Aorta (tissue), 5 donors: ENCODE measurements at places on chromosomes 16 and 17.

- no peak for DNase-seq
Observed at GRCh38 chr17:47969930-47970724, 786 bp upstream of the CDK5RAP3 start.

GRCh38 chr16:2829501-2830354 lies at the start of gene ZG16B:
Gene ZG16B, plus strand, starts transcription at chr16:2830303. Its CDS starts 139 bp downstream, at chr16:2830442.
- DNase-seq: peak; percentile 61

- no peak for DNase-seq
Observed at GRCh38 chr16:19297454-19297853, 11.9 kb downstream of the CLEC19A start.

- DNase-seq: no peak
Observed at GRCh38 chr16:21590287-21590686, 9.1 kb upstream of the METTL9 start.

DNA sequence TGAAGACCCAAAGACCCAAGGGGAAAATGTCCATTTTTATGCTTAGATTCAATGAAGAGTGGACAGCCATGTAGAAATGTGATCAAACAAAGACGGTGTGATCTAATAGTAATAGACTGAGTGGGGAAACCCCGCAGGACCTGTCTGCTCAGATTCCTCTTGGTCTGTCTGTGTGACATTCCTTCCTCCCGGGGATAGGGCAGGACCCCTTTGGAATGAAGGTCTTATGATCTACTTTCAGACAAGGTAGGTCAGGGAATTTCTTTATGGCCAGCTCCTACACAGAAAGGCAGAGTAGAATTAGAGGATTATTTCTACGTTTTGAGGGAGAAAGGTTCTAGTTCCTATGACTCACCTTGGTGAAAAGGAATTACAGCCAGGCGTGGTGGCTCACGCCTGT lies 267.6 kb downstream of the STX8 start:
- no peak for DNase-seq

DNA sequence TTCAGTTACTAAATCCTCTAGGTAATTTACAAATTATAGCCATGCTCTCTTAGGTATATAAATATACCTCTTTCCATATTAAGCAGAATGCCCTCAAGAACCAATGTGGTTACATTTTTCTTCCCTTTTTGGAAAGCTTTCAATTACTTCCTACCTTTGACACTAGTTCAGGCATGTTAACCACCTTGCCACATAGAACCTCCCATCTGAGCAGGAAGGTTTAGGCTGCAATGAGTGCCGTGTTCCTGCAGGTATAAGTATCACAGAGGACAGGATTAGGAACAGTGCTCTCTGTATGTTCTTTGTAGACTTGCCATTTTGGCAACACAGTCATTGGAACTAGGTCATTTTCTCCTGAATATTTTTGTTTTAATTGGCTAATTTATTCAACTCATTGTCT lies 20.1 kb downstream of the KRT25 start:
- DNase-seq: no peak

GRCh38 chr17:79930877-79931816 lies 91.9 kb upstream of the CBX4 start:
- no peak for DNase-seq

GRCh38 chr16:1674751-1675664 lies 3.1 kb upstream of the JPT2 start:
- DNase-seq: no peak

GRCh38 chr17:11638700-11639265 lies 40.5 kb downstream of the DNAH9 start:
- no peak for DNase-seq

DNA sequence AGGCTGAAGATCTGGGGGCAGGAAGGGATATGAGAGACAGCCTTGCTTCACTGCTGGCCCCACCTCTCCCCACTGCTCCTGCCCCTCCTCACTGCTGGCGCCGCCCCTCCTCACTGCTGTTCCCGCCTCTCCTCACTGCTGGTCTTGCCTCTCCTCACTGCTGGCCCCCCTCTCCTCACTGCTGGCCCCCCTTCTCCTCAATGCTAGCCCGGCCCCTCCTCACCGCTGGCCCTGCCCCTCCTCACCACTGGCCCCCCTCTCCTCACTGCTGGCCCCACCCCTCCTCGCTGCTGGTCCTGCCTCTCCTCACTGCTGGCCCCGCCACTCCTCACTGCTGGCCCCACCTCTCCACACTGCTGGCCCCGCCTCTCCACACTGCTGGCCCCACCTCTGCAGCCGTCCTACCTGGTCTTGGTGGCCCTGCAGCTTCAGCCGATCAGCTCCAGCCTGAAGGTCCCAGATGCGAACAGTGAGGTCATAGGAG lies 9.5 kb upstream of the PAM16 start:
- DNase-seq: no peak

GRCh38 chr16:31016018-31016417 lies 5.6 kb upstream of the STX1B start:
- DNase-seq: no peak

- peak; percentile 64 for DNase-seq
Observed at GRCh38 chr17:36072431-36073121, 8.5 kb downstream of the CCL18 start.

- peak; percentile 51 for DNase-seq
Observed at GRCh38 chr16:86025706-86026105, 126.7 kb downstream of the IRF8 start.

DNA sequence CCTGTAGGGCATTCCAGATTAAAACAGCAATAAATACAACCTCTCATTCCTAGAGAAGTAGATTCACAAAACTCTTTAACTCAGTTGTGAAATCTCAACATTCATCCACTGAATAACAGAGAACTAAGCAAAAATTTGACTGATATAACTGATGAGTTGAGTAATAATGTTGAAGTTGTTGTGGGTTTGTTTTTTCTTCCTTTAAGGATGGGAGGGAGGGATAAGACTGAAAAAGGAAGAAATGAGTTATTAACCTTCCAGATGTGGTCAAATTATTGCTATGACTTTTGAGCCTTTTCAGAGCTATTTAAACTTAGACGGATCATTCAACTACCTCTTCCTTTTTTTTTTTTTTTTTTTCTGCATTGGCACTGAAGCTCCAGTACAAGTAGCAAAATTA lies 38.6 kb downstream of the SKAP1 start:
- DNase-seq: no peak

DNA sequence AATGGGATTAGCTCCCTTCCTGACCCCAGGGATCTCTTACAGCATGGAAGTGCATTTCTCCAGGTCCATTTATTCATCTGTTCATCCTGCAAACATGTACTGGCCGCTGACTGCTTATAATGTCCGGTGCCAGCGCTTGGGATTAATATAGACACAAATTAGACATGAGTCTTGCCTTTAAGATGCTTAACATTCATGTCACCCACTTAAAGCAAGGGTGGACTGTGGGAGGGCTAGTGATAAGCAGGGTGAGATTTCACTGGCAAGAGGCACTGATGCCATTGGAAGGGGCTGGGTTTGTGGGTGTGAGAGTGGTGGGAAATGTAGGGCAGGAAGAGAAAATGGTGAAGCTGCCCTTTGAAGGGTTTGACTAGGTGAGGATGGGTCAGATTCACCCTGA lies 92.2 kb upstream of the MPHOSPH6 start:
- DNase-seq: no peak

DNA sequence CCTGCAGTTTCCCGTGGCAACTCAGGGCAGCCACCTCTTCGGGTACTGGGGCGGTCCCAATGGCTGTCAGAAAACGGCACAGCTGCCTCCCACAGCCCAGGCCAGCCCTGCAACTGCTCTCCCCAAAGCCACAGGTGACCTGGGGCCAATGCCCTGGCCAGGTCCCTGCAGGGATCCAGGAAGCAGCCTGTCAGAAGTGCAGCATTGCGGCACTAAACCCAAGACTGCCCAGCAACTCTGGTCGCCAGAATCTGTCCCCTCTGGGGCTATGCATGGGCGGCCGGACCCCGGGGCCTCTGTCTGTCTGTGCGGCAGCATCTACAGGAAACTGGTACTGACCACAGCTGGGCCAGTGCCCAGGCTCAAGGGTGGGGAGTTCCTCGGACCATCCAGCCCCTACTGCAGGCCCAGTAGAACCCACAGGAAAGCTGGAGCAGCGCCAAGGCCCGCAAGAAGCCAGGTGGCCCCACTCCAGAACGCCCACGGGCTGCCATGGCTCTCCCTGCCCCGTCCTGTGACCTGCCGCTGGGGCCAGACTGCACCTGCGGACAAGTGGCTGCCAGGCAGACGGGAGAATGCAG lies 5.5 kb downstream of the CYBC1 start:
- peak; percentile 61 for DNase-seq

- no peak for DNase-seq
Observed at GRCh38 chr17:56909742-56910508, 3.9 kb downstream of the TRIM25 start.

GRCh38 chr17:40884708-40885512 lies at the start of gene KRT20:
Gene KRT20, minus strand, starts transcription at chr17:40885242. Its CDS starts 57 bp downstream, at chr17:40885185.
- DNase-seq: no peak

- no peak for DNase-seq
Observed at GRCh38 chr17:35142467-35142796, 329 bp upstream of the NLE1 start.

GRCh38 chr17:71726341-71726740 lies 394.5 kb upstream of the SOX9 start:
- DNase-seq: no peak

- DNase-seq: no peak
Observed at GRCh38 chr17:55409030-55409800, 12.4 kb downstream of the MMD start.

- DNase-seq: no peak
Observed at GRCh38 chr16:23640615-23640930, 537 bp downstream of the PALB2 start.

DNA sequence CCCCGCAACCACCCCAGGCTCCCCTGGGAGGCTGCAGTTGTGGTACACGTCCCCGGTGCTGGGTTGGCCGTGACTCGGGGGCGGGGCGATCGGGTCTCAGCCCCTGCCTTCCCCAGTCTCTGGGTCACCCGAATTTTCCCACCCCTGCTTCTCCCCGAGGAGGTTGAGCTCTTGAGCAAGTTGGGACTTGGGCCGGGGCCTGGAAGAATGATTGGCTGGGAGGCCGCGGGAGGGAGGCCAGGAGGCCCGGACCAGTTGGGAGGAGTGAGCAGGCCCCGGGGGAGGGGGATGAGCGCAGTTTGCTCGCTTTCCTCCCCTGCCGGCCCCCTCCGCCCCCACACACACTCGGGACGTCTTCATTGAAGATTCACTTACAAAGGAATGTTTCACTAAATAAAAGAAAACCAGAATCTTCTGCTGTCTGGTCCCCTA lies 4.5 kb upstream of the HEXIM1 start:
- peak; percentile 97 for DNase-seq

DNA sequence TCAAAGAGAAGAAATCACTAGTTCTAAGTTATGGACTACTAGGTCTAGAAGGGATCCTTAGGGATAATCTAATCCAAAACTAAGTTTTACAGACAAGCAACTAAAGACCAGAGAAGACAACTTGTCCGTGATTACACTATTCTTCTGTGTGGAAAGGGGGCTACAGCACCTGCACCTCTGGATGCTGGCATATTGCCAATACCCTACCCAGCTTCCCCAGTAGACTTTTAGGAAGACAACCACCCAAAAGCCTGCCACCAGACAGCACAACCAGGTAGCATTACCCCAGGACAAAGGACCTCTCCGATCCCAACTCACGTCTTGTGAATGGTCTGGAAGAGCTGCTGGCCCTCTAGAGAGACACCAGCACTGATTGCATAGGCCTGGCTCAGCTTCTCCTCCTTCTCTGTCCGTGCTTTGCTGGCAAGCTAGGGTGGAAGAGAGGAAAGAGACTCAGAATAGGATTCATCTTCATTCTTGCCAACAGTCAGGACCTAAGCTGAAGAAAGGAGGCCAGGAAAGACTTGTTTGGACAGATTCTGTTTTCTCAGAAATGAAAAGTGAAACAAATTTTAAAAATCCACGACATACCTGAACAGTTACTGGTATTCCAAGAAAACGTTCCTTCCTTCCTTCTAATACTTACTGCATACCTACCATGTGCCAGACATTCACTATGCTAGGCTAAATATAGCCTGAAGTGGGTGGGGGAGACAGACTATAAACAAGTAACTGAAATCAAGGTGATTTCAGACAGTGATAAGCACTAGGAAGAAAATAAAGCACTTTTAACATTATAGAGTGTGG lies 25.3 kb upstream of the TMEM101 start:
- no peak for DNase-seq

- no peak for DNase-seq
Observed at GRCh38 chr17:35743626-35744328, 9.3 kb downstream of the GAS2L2 start.

GRCh38 chr16:2881783-2882649 lies 999 bp upstream of the FLYWCH2 start:
- peak; percentile 71 for DNase-seq

DNA sequence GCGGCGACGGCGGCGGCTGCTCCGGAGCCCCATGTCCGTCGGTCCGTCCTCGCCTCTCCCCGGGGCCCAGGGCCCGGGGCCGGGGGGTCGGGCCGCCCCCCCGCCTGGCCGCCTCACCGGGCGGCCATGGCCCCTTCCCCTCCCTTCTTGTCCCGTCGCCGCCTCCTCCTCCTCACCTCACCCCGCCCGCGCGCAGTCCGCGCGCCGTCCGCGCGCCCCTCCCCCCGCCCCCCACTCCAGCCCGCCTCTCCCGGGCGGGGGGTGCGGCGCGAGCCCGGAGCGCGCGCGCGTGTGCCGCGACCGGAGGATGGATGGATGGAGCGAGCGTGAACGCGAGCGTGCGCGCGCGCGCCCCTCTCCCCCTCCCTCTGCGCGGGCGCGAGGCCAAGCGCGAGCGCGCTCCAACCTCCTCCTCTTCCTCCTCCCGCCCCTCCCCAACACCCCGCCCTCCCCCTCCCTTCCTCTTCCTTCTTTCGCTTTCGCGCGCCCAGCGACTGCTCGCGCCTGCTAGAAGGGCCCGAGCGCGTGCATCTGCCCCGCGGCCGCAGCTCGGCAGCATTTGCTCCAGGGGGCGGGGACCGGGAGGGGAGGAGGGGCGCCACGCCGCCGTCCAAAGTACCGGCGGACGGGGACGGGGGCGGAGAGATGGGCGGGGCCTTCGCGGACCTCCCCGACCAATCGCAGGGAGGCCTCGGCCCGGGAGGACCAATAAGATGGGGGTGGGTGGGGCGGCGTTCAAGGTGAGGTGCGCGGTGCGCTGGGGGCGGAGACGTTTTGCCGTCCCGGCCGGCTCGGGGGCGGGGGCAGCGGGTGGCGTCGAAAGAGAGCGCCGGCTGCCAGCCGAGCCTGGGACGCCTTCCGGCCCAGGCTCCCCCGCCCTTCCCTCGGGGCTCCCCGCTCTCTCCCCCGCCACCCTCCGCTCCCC lies at the start of gene ATXN7L3:
Gene ATXN7L3, minus strand, starts transcription at position 332 of the 925 bp plus-strand sequence. CDS start 1,814 bp downstream, outside the sequence.
- peak; percentile 99 for DNase-seq

DNA sequence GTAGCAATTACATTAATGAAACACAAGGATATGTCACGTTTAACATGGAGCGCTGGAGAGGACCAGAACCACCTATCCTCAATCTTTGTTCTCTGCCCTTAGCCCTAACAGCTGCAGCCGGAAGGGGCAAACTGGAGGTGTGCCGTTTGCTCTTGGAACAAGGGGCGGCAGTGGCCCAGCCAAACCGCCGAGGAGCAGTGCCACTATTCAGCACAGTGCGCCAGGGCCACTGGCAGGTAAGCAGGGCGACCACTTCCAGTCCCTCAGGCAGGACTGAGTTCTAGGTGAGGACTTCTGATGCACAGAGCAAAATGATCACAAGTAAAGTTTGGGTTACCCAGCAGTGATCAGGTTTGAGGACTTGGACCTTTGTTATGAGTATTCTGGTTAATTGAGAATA lies 41.1 kb downstream of the CYB561 start:
- DNase-seq: no peak
